Left ventricle myocardium superior (tissue), 1 donor: ENCODE measurements at places on chromosomes 6 and 20. TPM values are rescaled to one million over a fixed set of nuclear protein-coding genes. Genes with fewer than 3 reads are reported as not detected.

- no peak for DNase-seq
Measured at GRCh38 chr6:40349123-40349900, 237.9 kb downstream of the LRFN2 start.

GRCh38 chr20:10832141-10832540, 158.3 kb upstream of the JAG1 start:
- DNase-seq, result no peak

- DNase-seq, result no peak
Measured at GRCh38 chr20:38426006-38426897, 8.9 kb downstream of the SNHG17 start.

DNA sequence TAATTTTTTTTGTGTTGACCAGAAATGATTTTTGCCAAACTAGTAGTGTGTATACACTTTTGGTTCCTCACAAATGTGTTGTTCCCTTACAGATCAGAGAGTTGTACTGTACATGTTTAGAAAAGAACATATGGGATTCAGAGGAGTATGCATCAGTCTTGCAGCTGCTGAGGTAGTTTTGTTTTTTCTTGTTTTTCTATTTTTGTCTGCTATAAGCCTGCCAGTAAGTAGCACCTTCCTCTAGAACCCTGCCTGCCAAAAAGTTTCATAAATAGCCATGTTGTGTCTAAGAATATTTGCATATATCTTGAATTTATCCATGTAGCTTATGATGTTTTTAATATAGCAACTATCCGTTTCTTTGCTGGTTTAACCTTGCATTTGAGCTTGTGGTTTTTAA, 46.4 kb downstream of the ORC3 start:
- DNase-seq, result no peak

Gene TOX2
- 0.47 TPM for total RNA-seq

Gene TSBP1
- total RNA-seq, result not detected

- DNase-seq, result no peak
Measured at GRCh38 chr20:3090565-3090964, 6.0 kb upstream of the AVP start.

Gene ZC3H12D
- 0.42 TPM for total RNA-seq

- no peak for DNase-seq
Measured at GRCh38 chr20:34970846-34971560, 15.3 kb downstream of the MYH7B start.

DNA sequence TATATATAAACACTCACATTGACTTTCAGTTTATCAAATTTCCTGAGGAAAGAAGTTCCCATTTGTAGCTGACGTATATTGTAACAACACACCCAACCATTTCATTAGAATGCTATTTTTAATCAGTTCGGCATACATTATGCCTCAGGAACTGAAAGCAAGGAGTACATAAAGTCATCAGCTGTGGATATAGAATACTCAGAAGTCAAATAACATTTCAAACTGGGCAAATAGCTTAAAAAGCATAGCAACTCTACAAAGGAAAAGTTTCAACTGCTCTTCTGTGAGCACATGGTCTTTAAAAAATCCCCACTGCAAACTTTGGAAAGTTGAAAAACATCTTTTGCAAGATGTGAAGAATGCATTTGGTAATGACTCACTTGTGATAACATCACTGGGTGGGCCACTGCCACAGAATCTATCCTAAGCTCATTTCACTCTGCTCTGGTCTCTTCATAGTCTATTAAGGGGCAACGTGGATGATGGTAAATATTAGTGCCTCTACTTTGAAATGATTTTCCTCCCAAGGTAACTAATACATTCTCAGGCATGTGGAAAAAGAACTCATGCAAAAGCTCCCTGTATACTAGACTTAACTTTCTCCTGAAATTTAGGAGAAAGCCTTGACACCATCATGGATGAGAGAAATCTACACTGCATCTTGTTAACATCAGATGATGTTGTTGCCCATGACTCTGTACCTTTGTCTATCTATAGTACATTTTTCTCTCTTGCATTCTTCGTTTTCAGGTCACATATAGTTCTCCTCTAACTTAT, 49.2 kb downstream of the FYN start:
- DNase-seq, result no peak

DNA sequence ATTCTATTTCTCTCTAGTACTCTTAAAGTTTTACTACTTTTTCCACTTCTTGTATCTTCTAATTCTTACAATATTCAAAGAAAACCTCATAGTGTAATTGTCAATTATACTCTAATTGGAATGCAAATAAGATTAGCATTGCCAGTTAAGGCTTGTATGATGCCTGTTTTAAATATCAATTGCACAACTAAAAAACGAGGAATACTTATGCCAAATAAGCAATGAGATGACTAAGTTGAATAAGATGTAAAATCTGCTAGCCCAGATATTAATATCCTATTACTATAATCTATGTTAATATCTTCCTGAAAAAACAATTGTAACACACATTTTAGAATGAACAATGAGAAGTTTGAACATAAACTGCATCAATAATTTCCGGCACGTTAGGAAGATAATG, 13.3 kb upstream of the AKAP7 start:
- no peak for DNase-seq

DNA sequence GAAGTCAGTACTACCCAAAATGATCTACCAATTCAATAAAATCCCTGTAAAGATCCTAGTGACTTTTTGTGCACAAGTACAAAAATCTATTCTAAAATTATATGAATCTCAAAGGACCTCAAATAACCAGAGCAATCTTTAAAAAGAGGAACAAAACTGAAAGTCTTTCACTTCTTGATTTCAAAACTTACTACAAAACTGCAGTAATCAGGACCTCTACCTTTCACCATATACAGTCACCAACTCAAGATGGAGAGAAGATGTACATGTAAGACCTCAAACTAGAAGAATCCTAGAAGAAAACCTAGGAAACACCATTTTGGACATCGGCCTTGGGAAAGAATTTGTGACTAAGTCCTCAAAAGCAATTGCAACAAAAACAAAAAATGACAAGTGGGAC, 109.5 kb upstream of the CD93 start:
- no peak for DNase-seq

DNA sequence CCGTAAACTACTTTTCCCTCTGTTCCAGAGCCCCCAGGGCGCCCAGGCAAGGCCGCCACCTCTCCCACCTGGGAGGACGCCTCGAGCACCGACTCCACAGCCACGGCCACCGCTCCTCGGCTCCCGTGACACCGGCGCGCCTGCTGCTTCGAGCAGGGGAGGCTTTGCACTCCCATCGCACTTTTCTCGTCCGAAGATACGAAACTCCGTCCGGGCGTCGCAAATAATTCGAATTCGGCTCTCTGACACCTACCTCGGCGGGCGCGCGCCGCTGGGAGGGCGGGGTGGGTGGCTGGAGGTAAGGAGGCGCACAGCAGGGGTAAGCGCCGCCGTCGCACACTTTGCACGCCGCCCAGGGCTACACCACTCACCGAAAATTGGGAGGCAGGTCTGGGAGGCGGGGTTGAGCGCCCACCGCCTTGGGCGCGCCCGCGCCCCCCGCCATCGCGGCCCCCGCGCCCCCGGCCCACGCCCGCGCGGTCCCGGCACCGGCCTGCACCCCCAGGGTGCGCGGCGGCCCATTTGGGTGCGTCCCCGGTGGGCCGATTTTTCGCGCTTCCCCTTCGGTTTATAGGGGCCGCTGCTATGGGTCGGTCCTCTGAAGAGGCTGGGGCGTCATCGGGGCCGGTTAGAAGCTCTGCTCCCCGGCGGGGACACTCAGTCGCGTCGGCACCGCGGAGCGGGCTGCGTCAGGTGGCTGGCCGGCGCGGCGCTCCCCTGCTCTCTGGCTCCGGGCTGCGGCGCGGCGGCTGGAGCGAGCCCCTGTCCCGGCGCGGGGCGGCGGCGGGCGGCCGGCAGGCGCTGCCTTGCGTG, 36.2 kb downstream of the GNAS start:
- peak; percentile 88 for DNase-seq

GRCh38 chr6:84017709-84018452, 15.7 kb upstream of the MRAP2 start:
- no peak for DNase-seq

DNA sequence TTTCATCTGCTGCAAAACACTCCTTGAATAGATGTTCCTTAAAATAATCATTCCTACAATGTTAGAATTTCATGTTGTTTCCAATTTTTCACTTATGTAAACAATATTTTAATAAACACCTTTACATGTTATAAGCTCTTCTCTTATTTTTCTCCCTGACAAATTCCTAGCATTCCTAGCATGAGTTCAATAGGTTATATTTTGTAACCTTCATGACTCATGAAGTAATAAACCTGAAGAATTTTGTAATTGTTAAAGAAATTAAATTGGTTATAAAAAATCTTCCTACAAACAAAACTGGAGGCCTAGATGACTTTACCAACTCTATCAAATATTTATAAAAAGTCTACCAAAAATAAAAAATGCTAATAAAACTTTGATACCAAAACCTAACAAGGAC, 66.3 kb downstream of the NT5E start:
- no peak for DNase-seq

Gene ARG1
- 0.82 TPM for total RNA-seq

DNA sequence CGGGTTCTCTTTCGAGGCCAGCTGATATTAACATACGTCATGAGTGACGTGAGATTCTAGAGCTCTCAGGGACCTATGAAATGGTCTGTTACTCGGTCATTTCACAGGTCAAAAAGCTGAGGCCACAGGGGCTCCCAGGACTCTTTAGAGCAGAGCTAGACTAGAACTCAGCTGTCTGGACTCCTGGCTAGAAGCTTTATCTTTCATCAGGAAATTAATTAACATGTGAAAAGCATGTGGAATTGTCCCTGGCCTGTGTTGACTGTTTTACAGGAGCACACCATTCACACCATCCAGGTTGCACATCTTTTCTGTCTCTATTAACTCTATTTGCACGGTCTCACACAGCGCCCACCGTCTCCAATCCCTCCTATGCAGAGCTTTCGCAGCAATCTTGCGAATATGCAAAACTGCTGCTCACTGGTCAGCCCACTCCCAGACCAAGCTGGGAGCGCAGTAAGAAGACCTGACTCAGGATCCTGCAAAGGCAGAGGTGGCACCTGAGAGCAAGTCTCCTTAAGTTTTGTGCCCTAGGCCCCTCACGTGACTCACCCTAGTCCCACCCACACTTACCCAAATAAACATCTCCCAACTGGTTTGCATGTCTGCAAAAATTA, 522.5 kb downstream of the CD83 start:
- DNase-seq, result no peak
